ENCODE measurements at places on chromosomes 2 and 18.
A peak's percentile ranks its signal among the peaks of the same experiment; 100 is the strongest.

DNA sequence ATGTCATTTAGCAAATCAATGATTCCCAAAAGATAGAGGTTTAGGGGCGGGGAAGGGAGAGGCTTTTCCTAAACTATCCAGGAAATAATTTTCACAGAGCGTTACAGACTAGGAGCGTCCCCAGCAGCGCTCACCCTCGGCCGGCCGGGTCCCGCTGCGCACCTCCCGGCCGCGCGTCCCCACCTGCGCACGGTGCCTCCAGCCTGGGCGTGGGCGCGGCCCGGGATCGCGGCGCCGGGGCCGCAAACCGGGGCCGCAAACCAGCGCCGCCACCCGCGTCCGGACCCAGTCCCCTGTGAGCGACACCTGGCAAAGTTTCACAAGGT lies 684 bp upstream of the ZCCHC2 start:
- DNase-seq, result no peak

GRCh38 chr2:218547511-218547910 lies 20.6 kb downstream of the USP37 start:
- DNase-seq, result no peak

DNA sequence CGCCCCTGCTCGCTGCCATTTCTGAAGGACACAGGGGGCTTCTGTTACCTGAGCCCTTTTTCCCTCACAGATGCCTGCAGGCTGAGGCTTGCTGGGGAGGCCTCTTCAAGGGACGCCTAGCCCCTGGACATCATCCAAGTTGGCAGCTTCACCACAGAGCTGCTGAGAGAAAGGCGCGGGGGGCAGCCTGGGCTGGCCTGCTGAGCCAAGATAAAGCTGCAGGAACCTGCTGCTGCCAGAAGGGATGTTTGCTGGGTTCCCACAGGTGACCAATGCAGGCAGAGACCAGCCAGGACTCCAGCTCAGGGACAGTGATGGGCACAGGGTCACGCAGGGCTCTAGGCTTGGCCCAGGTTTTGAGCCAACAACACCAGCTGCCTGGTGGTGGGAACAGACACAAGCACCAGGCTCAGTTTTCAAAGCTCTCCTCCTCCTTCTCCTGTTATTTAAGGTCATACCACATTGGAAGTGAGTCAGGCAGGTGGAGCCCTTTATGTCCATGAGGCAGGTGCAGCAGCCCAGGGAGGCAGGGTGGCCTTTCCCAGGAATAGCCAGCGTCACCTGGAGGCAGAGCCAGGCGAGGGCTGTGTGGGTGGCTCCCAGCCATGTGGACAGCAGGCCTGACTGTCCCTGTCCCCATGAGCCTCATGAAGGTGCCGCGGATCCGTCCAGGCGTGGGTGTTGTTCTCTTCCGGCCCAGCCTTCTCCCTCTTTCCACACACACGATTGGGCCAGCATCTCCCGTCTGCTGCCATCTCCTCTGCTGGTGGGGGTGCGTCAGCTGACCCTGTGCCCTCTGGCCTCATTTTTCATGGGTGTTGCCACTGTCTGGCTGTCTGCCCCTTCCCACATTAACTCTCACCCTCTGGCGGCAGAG lies 515.5 kb upstream of the MYT1L start:
- DNase-seq, result no peak

DNA sequence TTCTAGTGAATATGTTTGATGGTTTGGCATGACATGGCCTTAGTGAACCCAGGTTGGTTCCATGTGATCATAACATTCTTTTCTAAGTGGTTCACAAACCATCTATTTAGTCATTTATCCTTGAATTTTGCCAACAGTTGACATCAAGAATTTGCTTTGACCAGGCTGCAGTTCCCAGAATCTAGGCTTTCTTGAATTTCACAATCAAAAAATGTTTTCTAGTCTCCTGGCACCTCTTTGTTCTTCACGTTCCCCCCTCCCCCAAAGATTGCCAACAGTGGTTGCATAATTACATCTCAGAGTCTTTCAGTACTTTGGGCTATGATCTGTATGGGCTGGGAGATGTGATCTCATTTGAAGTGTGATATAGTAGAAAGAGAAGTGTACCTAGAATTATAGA lies 124.0 kb downstream of the GATA6 start:
- no peak for DNase-seq

DNA sequence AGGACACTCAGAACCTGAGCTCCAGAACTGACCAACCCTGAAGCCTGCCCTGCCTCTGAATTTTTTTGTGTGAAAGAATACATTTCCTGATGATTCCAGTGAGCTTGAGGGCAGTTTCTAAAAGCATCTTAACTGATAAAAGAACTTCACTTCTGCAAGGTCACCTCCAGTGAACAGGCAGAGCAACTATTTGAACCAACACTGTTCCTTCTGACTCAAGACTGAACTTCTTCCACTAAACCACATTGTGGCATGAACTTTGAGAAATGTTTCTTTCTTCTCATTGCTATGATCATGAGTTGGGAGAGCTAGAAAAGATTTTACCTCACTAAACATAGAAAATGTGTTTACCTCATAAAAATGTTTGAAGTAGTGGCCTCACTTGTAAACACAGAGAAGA lies 83.8 kb upstream of the SERTAD2 start:
- DNase-seq, result no peak

DNA sequence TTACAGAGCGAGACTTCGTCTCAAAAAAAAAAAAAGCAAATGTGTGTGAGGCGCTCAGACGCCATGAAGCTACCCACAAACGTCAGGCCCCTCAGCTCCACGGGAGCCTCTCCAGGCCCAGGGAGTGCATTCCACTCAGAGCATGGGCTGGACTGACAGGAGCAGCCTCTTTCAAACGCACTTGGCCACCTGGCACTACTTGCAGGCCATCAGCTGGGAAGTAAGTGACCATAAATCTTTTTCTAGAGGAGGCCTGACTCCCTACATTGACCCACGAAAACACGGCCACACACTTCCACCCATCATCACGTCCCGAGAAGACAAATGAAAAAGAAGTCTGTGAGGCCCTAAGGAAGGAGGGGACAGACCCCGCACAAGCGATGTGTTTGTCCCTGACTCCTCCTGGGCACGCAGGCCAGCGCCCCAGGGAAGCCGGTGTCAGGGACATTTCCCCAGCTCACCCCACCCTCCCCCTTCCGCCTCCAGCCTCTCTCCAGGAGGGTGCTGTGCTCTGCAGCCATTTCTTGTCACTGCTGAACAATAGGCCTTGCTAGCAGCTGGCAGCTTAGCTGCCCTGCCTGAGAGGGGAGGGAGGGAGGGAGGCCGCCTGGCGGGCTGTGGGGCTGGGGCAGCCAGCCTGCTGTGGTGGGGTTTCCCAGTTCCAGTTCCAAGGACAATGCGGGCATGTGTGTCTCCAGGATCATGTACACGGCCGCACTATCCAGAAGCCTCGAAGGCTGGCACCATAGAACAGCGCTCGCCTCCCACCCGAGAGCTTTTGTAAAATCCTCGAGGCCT lies 26.6 kb downstream of the SERTAD2 start:
- DNase-seq, result no peak

DNA sequence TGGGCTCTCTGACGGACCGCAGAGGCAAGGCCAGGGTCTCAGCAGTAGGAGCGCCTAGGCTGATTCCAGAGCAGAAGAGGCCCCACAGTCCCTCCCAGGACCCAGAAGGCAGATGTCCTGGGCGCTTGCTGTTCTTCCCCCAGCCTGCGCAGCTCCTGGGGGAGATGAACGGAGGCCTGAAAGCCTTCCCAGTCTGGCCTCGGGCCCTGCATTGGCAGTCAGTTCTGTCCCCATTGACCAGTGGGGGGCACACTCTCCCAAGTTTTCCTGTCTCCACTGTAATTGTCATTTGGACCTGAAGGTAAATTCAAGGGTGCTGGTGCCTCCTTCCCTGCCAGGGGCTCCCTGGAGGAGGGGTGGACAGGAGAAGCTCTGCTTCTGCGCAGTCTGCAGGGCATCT lies 345.7 kb downstream of the CYP26B1 start:
- peak; percentile 3 for DNase-seq

DNA sequence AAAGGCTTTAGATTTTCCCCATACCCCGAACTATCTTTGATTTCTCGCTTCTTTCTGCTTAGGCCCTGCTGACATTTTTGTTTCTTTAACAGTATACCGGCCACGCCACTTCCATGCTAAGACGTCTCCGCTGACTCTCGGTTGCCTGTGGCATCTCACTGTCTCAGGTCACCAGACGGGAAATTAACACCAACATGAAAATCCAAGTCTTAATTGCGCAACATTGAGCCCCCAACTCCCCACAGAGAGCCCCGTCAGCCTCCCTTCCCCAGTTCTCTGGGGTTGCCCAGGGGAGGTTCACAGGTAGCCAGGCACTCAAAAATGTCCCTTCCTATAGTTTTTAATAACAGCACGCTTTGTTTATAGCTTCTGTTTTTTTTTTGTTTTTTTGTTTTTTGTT lies 30.2 kb downstream of the CD8B2 start:
- no peak for DNase-seq

- DNase-seq, result no peak
These were observed 20.1 kb upstream of the IGFBP5 start for GRCh38 chr2:216715402-216715974.

DNA sequence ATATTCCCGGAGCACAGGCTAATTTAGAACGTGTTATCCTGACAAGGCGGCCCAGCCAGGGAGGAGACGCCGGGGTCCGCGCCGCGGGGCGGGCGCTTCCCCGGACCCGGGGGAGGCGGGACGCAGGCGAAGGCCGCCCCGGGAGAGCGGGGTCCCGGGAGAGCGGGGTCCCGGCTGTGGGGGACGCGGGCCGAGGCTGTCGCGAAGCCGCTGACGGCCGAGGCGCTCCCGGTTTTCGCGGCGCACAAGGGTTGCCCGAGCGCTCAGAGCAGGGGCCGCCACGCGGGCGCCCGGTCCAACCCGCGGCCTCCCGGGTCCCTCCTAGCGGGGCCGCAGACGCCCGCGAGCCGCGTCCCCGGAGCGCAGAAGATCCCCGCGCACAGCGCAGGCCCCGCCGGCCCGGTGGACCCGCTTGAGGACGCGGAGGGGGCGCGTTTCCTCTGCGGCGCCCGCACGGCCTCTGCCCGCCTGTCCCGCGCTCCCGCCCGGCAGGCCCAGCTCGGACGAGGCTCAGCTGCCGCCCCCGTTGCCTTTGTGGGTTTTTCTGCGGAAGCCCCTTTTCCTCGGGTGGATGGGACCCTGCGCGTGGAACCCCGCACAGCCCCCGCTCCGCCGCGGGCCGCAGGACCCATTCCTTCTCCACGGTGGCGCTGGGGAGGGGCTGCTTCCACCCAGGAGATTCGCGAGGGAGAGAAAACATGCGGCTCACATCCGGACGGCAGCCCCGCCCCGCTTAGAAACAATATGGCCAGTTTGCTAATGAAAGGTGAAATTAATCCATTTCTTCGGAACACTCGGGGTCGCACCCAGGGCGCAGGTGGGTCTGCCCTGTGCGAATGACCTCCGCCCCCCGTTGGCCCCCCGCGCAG lies 9.6 kb upstream of the KCNG2 start:
- no peak for DNase-seq

GRCh38 chr2:71880846-71881610 lies 266.6 kb downstream of the CYP26B1 start:
- no peak for DNase-seq

DNA sequence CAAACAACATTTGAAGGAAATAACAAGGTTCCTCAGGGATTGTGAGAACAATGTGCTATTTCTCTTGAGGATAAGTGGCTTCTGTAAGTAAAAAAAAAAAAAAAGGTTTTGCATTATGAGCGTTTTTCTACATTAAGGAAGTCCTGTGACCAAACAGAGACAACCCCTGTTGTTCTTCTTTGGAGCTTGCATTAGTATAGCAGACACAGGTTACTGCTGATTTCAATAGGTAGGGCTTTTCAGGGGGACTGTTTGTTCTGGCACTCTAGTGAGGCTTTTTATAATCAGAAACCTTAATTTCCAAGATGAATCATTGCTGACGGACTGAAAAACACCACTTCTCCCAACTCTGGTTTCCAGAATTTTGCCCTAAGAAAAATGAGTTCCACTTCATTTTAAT lies 8.2 kb downstream of the DPP10 start:
- DNase-seq, result no peak

DNA sequence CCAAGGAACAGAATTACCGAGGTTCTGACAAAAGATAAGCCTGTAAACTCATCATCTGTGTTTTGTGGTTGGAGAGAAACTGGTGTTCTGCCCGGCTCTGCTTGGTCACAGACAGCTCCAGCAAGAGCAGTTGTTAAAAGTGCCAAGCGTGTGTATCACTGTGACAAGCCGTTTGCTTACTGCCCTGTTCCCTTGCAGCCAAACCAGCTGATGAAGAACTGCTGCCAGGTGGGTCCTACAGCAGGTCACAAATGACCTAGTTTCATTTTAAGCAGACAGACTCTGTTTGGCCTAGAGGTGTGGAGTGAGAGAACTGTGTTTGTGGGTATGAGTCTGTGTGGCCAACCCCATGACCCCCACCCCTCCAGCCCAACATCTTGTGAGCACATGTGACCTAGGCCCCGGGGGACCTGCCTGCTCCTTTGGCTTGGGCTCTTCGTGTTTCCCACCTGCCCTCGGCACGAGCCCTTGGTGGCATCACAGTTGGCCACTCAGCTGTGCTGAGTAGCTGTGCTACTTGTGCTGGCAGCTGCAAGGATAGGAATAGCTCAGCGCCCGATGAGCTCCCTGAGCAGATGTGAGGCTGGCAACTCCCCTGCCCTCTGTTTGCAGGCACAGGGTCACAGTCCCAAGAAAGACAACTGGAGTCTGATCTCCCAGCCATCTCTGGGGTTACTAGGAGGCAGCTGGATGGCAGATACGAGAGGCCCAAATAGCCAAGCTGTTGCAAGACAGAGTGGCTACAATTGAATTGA lies 9.7 kb downstream of the OXER1 start:
- no peak for DNase-seq

GRCh38 chr2:24247592-24247991 lies 72.7 kb downstream of the FAM228A start:
- no peak for DNase-seq

Data from activated CD4-positive, alpha-beta T cell treated with anti-CD3 and anti-CD28 coated beads, Interleukin-2, amount 50 U/mL, for 48 hours (primary cell).